ENCODE measurements at places on chromosomes 13 and 19. TPM values are rescaled to one million over a fixed set of nuclear protein-coding genes. Genes with fewer than 3 reads are reported as not detected.

Gene ZNF524
- 41.4 TPM for polyA plus RNA-seq

Gene NLRP4
- not detected for polyA plus RNA-seq

Gene ZNF709
- polyA plus RNA-seq: 0.68 TPM

Gene CD70
- polyA plus RNA-seq: not detected

Gene NBEA
- polyA plus RNA-seq: 1.3 TPM

Gene KANK3
- 7.7 TPM for polyA plus RNA-seq

Gene KLK8
- polyA plus RNA-seq: 0.76 TPM

Gene TMEM205
- 90.4 TPM for polyA plus RNA-seq

Gene VSIG10L
- 0.35 TPM for polyA plus RNA-seq

Gene PDX1
- polyA plus RNA-seq: not detected

Gene PRSS57
- 0.05 TPM for polyA plus RNA-seq

Gene CYP2F1
- not detected for polyA plus RNA-seq

Gene PEAK3
- not detected for polyA plus RNA-seq

Gene ATP8B3
- polyA plus RNA-seq: 0.17 TPM

Gene PSG1
- not detected for polyA plus RNA-seq

Gene ZBTB32
- polyA plus RNA-seq: not detected

Gene HIPK4
- polyA plus RNA-seq: 0.03 TPM

Gene PPM1N
- 0.29 TPM for polyA plus RNA-seq

Gene UBE2L5
- polyA plus RNA-seq: not detected

Gene FFAR2
- 0.08 TPM for polyA plus RNA-seq

Gene ZNF543
- 3.9 TPM for polyA plus RNA-seq

Gene TSSK6
- 1.4 TPM for polyA plus RNA-seq

Gene GIPC3
- 0.33 TPM for polyA plus RNA-seq

Gene EDDM13
- polyA plus RNA-seq: not detected

Gene FUT2
- not detected for polyA plus RNA-seq

Gene ONECUT3
- not detected for polyA plus RNA-seq

Gene ZNF626
- 2.5 TPM for polyA plus RNA-seq

Gene CLEC17A
- polyA plus RNA-seq: 0.04 TPM

Gene HSH2D
- polyA plus RNA-seq: not detected

Gene GPR12
- 0.08 TPM for polyA plus RNA-seq

Gene SIAH3
- not detected for polyA plus RNA-seq

Gene OR7D2
- polyA plus RNA-seq: 0.03 TPM

Gene ZNF470
- 0.44 TPM for polyA plus RNA-seq

Gene CYP4F8
- polyA plus RNA-seq: not detected

Gene TMEM59L
- polyA plus RNA-seq: 1.5 TPM

Gene CYP4F3
- polyA plus RNA-seq: not detected

Gene APOC4
- polyA plus RNA-seq: not detected

Gene NKPD1
- polyA plus RNA-seq: not detected

Gene LGALS7
- polyA plus RNA-seq: not detected

Gene FGF22
- polyA plus RNA-seq: 0.14 TPM

Gene KIR2DL3
- polyA plus RNA-seq: not detected
